Activated CD4-positive, alpha-beta T cell treated with anti-CD3 and anti-CD28 coated beads, Interleukin-2, amount 50 U/mL, for 1 hour (primary cell): ENCODE measurements at places on chromosomes 6 and 20.

DNA sequence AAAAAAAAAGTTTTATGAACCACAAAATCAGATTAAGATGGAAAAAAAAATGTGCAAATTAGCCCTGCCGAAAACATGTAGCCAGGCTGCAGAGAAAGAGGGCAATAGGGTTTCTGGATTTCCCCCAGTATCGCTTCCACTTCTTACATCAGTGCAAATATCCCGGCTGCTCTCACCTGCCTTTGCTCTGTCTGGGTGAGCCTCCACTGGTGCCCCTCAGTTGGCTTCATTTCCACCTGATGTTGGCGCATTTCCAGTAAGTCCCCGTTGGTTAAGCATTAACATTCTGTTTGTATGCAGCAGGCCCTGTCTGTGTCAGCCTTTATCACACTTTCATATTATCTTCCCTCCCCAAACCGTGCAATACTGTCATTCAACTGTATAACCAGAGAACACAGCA lies 215.1 kb downstream of the CBLN4 start:
- no peak for DNase-seq

- DNase-seq: no peak
These were observed 243.0 kb downstream of the BMP2 start for GRCh38 chr20:7010527-7010926.

GRCh38 chr6:139343052-139343750 lies 31.2 kb downstream of the CITED2 start:
- no peak for DNase-seq

GRCh38 chr6:135295085-135295484 lies 114.0 kb downstream of the MYB start:
- no peak for DNase-seq

DNA sequence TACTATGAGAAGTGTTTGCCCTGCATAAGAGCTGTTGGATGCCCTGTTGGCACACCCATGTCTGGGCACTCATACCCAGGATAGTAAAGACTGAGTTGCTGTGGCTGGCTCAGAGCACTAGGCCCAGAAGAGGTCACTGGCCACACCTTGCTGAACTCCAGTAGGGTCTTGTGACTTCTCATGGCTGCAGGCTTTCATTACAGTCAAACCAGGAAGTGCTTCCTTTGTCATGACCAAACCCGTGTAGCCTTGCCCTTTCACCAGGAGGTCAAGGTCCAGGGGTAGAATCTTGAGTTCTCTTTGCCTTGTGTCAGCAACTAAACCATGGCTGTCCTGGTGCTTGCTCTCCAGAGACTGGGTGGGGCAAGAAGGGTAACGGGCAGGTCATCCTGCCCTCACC lies 49.5 kb downstream of the CD164 start:
- DNase-seq: no peak

DNA sequence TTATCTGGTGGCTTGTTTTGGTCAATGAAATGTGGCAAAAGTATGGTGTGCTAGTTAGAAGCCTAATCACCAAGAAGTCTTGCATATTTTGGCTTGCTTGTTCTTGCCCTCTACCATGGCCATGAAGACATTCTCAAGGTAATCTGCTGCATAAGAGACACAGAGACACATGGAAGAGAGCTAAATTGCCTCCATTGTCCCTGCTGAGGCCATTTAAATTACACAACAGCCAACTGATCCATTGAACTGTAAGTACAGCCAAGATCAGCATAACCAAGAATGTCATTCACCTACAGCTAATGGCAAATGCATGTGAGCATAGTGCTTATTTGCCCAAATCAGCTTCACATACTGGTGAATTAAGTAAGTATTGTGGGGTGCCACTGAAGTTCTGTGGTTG lies 603.8 kb downstream of the FRK start:
- DNase-seq: no peak
